Vagina (tissue), 2 donors: ENCODE measurements at places on chromosomes 13 and 19.
A peak's percentile ranks its signal among the peaks of the same experiment; 100 is the strongest.

- no peak for DNase-seq
Measured at GRCh38 chr13:44373601-44374347, at the start of gene SERP2. TSS of gene SERP2 (plus strand) at chr13:44373824. CDS start at chr13:44374026, 202 bp downstream.

DNA sequence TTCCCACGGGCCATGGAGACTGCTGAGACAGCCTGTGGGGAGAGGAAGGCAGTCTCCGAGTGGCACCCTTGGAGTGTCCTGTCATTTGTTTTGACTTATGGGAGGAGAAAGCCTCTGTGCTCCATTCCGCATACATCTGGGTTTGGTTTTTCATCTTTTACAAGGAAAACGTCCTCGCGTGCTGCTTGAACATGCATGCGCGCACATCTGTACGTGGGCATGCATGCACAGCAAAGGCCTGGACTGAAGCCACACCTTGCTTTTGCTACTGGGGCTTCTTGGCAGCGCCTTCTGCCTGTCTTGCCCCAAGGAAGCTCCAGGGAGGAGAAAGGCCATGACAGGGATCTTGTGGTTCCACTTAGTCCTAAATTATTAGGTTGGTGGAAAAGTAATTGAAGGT, 44.0 kb downstream of the SUGP2 start:
- no peak for DNase-seq

DNA sequence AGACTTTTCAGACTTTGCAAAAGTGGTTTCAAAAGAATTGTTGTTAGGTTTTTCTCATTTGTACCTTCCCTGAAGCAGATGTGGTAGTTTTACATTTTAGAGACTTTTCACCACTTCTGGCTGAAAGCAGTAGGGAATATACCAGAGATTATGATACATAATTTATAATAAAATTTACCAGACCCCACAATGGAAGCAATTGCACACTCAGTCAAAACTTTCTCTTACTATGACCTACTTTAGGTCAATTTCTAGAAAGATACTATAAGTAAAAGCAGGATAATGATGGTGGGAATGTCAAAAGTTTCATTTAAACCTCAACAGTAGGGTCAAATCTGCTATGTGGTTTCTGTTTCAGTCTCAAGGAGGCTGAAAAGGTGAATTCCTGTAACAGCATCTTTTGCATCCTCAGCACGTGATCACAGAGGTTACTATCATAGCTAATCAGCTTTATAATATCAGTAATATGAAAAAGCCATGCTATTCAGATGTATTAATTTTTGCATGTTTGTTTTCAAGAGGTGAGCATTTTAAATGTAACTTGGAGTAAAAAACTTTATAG, 26.9 kb downstream of the PCCA start:
- DNase-seq: no peak

DNA sequence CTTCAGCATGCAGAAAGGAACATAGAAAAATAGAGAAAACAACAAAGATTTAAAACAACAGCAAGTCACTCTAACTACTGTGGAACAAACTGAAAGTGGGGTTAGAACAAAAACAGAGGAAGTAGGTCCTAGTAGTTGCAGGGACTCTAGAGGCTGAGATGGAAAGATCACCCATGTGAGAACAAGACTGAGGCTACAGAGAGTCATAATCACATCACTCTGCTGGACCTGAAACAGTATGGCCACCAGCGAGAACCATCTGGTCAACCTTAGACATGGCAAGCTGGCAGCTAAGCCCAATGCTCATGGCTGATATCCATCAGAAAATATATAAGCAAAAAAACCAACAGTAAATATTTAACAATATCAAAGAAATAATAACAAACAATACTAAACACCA, 35.8 kb upstream of the ZNF724 start:
- DNase-seq: no peak

DNA sequence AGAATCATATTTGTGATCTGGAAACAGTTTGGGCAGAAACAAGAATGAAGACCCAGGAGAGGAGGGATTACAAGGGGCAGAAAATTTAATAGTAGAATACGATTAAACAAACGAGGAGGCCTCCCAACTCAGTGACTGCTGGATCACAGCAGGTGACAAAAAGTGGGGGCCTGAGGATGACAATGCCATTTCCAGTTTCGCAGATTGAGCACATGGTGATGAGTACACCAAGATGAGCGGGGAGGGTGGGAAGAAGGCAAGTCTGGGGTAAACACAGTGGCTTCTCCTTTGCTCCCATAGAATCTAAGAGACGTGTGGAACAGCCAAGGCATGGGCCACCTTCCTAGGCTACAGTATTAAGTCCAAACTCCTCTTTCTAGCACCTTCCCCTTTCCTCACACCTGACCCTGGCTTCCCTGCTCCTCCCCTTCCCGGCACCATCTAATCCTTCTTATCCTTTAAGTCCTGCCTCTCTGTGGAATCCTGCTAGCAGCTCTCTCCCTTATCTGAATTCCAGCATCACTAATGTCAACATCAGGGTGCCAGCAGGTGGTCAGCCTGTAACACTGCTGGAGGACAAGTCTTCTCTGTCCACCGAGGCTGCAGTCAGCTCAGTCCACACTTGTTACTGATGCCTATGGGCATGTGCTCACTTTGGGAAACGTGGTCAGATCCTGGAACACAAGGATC, 13.5 kb downstream of the ATP7B start:
- no peak for DNase-seq

- peak; percentile 64 for DNase-seq
Measured at GRCh38 chr19:6074709-6075403, 35.4 kb downstream of the RFX2 start.

GRCh38 chr13:43360892-43361610, 337.7 kb downstream of the DNAJC15 start:
- DNase-seq: no peak

- DNase-seq: no peak
Measured at GRCh38 chr13:33318037-33318436, 32.5 kb upstream of the STARD13 start.

DNA sequence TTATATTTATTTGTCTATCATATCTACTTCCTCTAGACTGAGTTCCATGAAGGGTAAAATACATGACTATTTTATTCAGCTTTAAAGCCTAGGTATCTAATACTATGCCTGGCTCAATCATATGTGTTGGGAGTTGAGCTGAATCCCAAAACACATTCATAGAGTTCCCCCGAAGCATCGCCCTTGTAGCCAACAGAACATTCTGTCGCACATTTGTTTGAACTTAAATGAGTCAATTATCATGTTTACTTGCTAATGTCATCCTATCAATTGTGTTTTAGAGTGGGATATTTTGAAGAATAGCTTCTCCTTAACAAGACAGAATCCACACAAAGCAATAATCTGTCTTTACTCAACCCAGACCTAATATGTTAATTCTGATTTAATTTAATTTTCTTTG, 252.4 kb downstream of the HS6ST3 start:
- DNase-seq: no peak

DNA sequence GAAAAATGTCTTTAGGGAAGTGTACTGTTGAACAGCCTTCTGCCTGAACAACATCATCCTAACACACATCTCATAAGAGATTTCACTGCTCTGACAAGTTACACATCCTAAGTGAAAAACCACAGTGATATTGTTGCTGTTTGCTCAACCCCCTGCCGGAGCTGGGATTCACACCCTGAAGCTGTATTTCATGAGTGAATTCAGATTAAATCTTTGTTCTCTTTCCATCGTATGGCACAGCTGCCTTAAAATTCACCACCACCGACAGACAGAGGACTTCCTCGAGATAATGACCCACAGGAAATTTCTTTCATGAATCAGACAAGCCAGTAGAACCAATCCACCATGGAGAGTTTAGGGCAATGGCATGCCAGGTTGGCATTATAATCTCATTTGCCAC, 280.8 kb downstream of the DCT start:
- no peak for DNase-seq

- DNase-seq: no peak
Measured at GRCh38 chr19:17352608-17353280, 15.4 kb downstream of the GTPBP3 start.

DNA sequence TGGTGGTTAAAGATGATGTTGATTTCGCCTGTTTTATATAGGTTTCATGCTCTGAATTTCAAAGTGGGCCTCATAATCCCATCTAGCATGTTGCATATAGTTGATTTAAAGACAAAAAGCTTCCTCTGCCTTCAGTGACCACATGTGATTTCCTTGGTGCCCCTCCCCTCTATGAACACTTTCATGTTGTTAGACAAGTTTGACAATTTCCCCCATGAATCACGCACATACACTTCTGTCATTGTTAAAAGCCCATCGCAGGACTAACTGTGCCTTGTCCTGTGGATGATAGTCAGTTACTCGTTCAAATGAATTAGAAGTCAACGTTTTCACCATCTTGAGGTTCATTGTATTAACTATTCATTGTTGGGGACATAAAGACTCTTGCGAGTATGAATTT, 6.7 kb downstream of the TNFSF11 start:
- DNase-seq: no peak
